Left lung (tissue), 14 donors: ENCODE measurements at places on chromosomes 1 and 21. TPM values are rescaled to one million over a fixed set of nuclear protein-coding genes. Genes with fewer than 3 reads are reported as not detected.

GRCh38 chr1:155178441-155179111, 4.9 kb downstream of the TRIM46 start:
- H3K27me3 ChIP-seq, result peaks cover 19% of the 10 kb centered on the region
- H3K4me1 ChIP-seq, result peaks cover 45% of the 10 kb centered on the region
- no peak overlapping the region for H3K27ac ChIP-seq
- no peak for DNase-seq

DNA sequence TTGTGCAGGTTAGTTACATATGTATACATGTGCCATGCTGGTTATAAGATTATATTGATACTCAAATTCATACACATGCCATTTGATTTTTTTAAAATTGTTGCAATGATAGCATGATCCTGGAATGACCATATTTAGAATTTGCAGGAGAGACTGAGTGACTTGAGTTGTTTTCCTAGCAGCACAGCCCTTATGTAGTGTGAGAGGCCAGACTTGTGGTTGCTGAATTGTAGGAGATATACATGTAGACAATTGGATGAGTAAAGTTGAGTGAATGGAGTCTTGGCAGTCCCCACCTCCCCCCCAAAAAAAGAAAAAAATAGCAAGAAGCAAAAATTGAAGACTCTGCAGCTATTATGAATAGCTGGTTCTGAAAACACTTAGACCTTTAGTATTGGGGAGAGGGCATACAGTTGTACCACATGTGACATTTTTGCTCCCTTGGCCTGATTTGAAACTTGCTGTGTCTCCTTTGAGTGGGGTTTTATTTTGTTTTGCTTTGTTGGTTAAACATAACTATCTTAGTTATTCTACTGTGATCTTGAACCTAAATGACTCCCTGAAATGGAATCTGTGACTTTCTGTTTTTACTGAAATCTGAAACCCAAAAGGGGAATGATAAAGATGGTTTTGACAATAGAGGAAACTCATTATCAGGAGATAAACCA, 280.3 kb downstream of the HMCN1 start:
- no peaks in the 10 kb centered on the region for H3K36me3 ChIP-seq
- H3K4me3 ChIP-seq, result no peak overlapping the region
- no peaks in the 10 kb centered on the region for H3K27me3 ChIP-seq
- no peaks in the 10 kb centered on the region for H3K4me1 ChIP-seq

DNA sequence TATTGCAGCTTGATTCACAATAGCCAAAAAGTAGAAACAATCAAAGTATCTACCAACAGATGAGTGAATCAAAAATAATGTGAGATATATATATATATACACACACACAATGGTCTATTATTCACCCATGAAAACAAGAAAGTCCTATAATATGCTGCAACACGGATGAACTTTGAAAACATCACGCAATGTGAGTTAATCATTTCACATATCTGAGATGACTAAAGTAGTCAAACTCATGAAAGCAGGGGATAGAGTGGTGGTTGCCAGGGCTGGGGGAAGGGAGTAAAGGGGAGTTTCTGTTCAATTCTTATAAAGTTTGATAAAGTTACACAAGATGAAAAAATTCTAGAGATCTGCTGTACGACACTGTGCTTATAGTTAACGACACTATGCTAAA, 1234.8 kb downstream of the MRPL39 start:
- H3K4me3 ChIP-seq, result no peak overlapping the region
- H3K27me3 ChIP-seq, result no peaks in the 10 kb centered on the region
- no peak for DNase-seq

GRCh38 chr1:212070720-212071302, 35.3 kb downstream of the DTL start:
- peaks cover 7% of the 10 kb centered on the region for H3K36me3 ChIP-seq
- no peak overlapping the region for H3K27ac ChIP-seq
- H3K4me3 ChIP-seq, result no peak overlapping the region
- DNase-seq, result peak; percentile 49

DNA sequence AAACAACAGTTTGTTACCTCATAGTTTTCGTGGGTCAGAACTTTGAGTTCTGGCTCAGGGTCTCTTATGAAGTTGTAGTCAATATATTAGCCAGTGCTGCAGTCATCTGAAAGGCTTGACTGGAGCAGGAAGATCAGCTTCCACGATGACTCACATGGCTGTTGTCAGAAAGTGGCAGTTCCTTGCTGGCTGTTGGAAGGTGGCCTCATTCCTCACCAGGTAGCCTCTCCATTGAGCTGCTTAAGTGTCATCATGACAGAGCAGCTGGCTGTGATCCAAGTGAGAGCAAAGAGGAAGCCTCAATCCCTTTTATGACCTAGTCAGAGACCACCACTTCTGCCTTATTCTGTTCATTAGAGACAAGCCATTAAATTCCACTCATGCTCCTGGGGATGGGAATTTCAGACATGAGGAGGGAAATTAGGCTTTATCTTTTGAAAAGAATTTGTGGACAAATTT, 5.6 kb downstream of the OSBPL9 start:
- H3K4me1 ChIP-seq, result peaks cover 19% of the 10 kb centered on the region
- peak; percentile 55 for DNase-seq
- no peak overlapping the region for H3K27ac ChIP-seq
- no peaks in the 10 kb centered on the region for H3K27me3 ChIP-seq

DNA sequence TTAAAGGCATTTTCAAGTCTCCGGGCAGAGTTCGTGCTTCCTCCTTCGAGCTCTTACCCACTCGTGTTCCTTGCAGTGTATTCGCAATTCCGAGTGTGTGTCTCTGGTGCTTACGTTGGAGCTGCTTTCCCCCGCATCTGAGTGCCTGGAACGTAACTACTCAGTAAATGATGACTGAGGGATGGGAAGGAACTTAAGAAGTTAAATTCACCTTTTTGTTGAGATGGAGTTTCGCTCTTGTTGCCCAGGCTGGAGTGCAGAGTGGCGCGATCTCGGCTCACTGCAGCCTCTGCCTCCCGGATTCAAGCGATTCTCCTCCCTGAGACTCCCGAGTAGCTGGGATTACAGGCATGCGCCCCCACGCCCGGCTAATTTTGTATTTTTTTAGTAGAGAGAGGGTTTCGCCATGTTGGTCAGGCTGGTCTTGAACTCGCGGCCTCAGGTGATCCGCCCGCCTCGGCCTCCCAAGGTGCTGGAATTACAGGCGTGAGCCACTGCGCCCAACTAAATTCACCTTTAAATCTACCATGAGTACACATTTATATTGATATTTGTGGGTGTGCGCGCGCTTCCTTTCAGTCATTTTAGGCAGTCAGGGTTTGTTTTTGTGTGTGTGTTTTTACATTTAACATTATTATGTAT, 837 bp downstream of the NDUFS5 start:
- H3K4me3 ChIP-seq, result peak overlapping the region; percentile 45
- H3K4me1 ChIP-seq, result peaks cover 14% of the 10 kb centered on the region
- no peak for DNase-seq
- no peaks in the 10 kb centered on the region for H3K36me3 ChIP-seq
- no peaks in the 10 kb centered on the region for H3K27me3 ChIP-seq

- peaks cover 17% of the 10 kb centered on the region for H3K27me3 ChIP-seq
- DNase-seq, result no peak
- H3K36me3 ChIP-seq, result no peaks in the 10 kb centered on the region
- H3K27ac ChIP-seq, result no peak overlapping the region
- no peak overlapping the region for H3K4me3 ChIP-seq
These were observed 18.6 kb upstream of the LRIF1 start for GRCh38 chr1:110982320-110982719.

GRCh38 chr1:22026924-22027289, 25.4 kb downstream of the CELA3A start:
- no peak overlapping the region for H3K4me3 ChIP-seq
- H3K27ac ChIP-seq, result no peak overlapping the region
- no peak for DNase-seq

- H3K27me3 ChIP-seq, result no peaks in the 10 kb centered on the region
- no peaks in the 10 kb centered on the region for H3K36me3 ChIP-seq
- peak; percentile 13 for DNase-seq
- H3K4me3 ChIP-seq, result no peak overlapping the region
- H3K27ac ChIP-seq, result no peak overlapping the region
- H3K4me1 ChIP-seq, result no peaks in the 10 kb centered on the region
These were observed 207.5 kb downstream of the BACH1 start for GRCh38 chr21:29506214-29506613.

DNA sequence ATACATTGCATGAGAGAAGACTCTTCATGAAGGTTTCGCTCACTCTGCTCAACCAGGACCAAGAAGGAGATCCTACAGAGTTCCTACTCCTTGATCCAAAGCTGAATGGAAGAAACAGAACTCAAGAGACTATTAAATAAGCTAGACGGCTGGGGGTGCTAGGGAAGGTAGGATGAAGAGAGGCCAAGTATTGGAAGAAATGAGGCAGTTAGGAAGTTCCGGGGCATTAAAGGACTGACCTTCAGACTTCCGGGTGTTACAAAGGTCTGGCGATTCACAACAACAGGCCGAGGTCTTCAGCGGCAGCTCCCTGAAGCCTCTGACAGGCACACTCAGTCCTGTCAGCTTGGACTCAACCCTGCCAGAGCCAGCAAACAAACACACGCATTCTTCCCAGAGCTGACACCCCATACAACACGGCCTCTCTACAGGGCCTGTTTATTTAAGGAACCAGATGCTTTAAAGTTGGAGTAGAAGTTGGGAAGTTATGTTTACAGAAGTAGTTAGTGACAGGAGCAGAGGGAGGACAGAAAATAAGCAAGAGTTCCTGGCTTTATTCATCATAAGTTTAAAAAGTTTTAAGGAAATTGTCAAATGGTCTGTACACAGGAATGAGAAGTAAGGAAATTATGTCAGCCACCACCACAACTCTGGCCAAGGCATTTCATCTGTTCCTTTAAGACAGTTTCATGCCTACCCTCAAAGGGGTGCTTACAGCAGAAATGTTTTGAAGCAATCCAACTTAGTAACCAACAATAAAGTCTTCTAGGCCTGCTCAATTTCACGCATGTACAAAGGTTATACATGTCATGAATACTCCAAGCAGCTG, 4.7 kb downstream of the SORT1 start:
- peaks cover 42% of the 10 kb centered on the region for H3K4me1 ChIP-seq
- peak overlapping the region; percentile 84 for H3K27ac ChIP-seq
- H3K27me3 ChIP-seq, result no peaks in the 10 kb centered on the region
- no peak overlapping the region for H3K4me3 ChIP-seq

DNA sequence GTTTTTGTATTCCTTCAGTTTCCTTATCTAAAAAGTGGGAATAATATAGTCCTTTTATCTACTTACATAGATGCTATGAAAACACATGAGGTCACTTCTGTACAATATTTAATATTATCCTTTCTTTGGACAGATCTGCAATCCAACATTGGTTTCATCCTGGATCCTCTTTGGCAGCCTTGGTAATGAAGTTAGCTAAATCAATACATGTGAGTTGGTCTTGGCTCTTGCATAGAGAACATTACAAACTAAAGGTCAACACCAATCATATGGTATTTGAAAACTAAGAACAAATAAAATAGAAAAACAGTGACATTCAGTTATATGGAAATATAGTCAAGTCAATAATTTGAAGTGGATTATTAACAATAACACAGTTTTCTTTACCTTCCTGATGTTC, 3.2 kb upstream of the EDEM3 start:
- DNase-seq, result no peak
- peaks cover 16% of the 10 kb centered on the region for H3K4me1 ChIP-seq
- H3K27ac ChIP-seq, result no peak overlapping the region
- H3K4me3 ChIP-seq, result no peak overlapping the region
- no peaks in the 10 kb centered on the region for H3K27me3 ChIP-seq
- H3K36me3 ChIP-seq, result no peaks in the 10 kb centered on the region

- no peak overlapping the region for H3K4me3 ChIP-seq
- H3K4me1 ChIP-seq, result peaks cover 17% of the 10 kb centered on the region
- no peak overlapping the region for H3K27ac ChIP-seq
- H3K36me3 ChIP-seq, result no peaks in the 10 kb centered on the region
These were observed 83.2 kb downstream of the CD58 start for GRCh38 chr1:116487583-116487982.

- no peak overlapping the region for H3K4me3 ChIP-seq
- H3K27ac ChIP-seq, result no peak overlapping the region
- no peaks in the 10 kb centered on the region for H3K27me3 ChIP-seq
These were observed 314.1 kb upstream of the USP25 start for GRCh38 chr21:15415541-15416261.

DNA sequence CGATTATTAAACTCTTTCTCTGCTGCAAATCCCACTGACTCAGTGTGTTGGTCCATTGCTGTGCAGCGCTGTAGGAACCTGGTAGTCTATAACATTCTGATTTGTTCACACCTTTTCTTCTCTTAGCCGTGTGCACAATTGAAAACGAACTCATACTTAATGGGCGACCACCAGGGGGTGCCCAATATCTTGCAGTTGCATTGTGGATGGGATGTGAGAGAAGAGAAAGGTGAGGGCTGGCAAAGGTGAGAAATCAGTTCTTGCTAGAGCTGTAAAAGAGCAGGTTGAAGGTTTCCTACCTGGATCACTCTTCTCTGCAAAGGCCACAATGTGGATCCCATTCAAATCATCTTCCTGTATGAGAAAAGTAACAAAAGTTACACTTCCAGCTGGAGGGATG, 51.0 kb downstream of the CASQ2 start:
- no peak for DNase-seq
- no peak overlapping the region for H3K4me3 ChIP-seq
- H3K36me3 ChIP-seq, result no peaks in the 10 kb centered on the region

- peaks cover 8% of the 10 kb centered on the region for H3K4me1 ChIP-seq
- no peak for DNase-seq
- no peaks in the 10 kb centered on the region for H3K27me3 ChIP-seq
- H3K36me3 ChIP-seq, result no peaks in the 10 kb centered on the region
These were observed 20.4 kb downstream of the OLFML2B start for GRCh38 chr1:162003061-162003829.

DNA sequence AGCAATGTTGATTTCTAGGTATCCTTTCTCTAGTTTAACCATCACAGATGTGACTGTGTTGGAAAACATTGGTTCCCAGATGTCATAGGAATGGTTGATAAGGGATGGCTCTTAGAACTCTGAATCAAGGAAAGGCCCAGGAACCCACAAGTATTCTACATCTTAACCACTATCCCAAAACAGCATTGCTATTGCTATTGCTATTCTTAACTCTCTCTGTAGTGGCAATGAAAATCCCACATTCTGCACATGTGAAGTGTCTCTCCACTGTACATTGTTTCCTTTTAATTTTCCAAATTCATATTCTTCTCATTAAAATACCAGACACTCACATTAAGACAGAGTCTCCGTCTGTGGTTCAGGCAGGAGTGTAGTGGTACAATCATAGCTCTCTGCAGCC, 420.4 kb upstream of the RUNX1 start:
- H3K27ac ChIP-seq, result no peak overlapping the region
- no peaks in the 10 kb centered on the region for H3K36me3 ChIP-seq
- DNase-seq, result no peak
- H3K4me1 ChIP-seq, result peaks cover 17% of the 10 kb centered on the region

Gene KCNN3
- 1.9 TPM for total RNA-seq

Gene ZMYND12
- 2.4 TPM for total RNA-seq

Gene CD247
- 5.3 TPM for total RNA-seq

Gene C8B
- total RNA-seq, result 0.71 TPM

Gene RNF207
- total RNA-seq, result 12.6 TPM

Gene LTN1
- 21.8 TPM for total RNA-seq

Gene TCHHL1
- total RNA-seq, result not detected

Gene PPIAL4G
- total RNA-seq, result 0.24 TPM

Gene AIDA
- total RNA-seq, result 94.5 TPM

Gene ROR1
- 27.5 TPM for total RNA-seq

Gene TNNI3K
- total RNA-seq, result 0.61 TPM

Gene CFHR5
- total RNA-seq, result not detected

Gene CNR2
- total RNA-seq, result 0.06 TPM
